T-cell (primary cell): ENCODE measurements at places on chromosomes 2 and 18. TPM values are rescaled to one million over a fixed set of nuclear protein-coding genes. Genes with fewer than 3 reads are reported as not detected.

GRCh38 chr2:36362291-36362690 is 6.7 kb downstream of the CRIM1 start:
- no peak for DNase-seq

DNA sequence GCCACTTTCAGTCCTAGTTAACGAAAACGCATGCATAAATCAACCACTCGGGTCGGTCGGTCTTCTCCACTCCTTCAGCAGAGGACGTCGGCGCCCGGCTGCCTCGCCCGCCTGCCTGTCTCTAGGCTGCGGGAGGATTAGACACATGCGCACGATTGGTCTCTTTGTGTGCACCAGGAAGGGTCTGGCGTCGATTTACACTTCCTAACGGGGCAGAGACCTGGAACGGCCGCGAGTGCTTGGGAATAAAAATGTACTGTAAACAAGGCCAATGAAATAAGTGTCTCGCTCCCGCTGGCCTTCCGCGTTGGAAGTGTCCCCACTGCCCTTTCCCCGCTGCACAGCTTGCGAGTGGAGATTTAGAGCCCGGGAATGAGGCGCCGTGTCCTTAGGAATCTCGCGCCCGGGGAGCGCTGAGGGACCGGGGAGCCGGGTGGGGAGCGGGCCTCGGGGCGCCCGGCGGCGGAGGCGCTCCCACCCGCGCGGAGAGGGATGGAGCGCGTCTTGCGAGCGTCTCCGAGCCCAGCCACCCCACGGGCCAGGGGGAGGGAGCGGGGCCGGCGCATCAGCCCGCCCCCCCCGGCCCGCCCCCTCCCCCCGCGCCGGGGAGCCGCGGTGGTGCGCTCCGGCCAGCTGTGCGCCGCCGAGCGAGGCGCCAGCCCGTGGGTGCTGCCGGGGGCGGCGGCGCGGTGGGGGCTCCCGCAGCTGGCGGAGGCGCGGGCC is at the start of gene DOK6:
Gene DOK6 (plus strand): TSS at position 636 of the 723 bp plus-strand sequence.
- DNase-seq, result no peak

- DNase-seq, result no peak
These were observed 21.3 kb downstream of the COMMD1 start for GRCh38 chr2:61926531-61927477.

DNA sequence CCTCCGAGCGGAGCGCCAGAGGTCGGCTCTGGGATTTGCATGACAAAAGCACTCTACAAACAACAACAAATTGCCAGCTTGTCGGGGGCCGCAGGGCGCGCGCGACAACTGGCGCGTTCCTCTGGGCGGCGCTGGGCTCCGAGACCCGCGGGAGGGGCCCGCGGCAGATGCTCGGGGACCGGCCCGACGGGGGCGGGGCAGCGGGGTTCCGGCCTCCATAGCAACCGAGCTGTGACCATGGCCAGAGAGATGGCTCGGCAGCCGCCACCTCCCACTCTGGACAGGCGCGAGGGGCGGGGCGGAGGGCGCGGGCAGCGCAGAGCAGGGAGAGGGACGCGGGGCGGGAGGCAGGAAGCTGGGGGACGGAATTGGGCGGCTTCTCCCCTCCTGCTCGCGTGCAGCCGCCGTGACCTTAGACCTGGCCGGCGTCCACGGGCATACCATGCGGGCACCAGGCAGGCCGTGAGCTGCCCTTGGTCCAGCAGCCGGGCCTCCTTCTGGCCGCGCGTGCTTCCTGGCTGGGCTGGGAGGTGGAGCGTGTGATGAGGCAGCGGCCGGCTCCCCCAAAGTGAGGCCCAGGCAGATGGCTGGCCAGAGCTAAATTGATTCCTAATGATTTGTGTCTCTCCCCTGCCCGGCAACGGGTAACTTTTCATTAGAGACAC is 171.5 kb downstream of the CELF4 start:
- DNase-seq, result no peak

DNA sequence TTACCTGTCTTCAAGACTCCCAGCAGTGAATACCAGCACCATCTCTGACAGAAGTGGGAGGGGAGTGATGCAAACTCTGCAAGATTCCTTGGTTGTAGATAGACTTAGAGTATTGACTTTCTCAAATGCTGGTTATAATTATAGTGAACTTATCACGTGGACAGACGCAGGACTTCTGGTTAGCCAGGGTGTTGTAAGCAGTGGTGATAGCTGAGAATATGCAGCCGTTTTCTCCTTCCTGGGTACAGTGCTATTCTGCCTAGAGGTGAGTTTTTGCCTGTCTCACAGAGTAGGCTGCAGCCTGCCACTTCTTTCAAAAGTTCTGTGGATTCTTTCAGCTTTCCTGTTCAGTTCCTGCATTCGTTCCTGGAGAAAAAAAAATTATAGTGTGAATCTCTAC is 733 bp upstream of the CXCR2 start:
- no peak for DNase-seq

DNA sequence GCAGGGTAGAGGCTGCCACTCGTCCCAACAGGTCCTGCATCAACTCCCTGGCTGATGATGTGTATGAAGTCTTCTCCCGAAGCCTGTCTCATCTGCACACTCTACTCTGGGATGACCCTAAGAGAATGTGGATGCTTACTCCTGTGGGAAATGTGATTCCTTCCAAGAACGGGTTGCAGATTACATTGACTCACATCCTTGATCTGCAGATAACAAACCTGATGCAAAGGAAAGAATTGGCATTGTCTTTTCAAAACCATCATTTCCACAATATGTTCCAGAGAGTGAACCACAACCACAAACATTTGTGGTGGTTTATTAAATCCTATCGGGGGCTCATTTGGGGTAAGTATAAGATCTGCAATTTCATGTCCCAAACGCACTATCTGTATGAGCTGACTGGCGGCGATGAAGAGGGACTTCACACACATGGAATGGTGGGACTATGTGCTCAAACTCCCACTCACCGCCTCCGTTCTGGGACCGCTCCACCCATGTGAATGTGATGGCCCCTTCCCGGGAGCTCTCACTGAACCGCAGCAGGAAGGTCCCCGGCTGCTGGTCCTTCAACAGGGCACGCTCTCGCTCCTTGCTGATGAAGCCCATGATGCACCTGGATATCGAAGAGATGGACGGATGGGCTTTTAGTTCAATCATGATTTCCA is 35.5 kb downstream of the STAT1 start:
- DNase-seq, result no peak

DNA sequence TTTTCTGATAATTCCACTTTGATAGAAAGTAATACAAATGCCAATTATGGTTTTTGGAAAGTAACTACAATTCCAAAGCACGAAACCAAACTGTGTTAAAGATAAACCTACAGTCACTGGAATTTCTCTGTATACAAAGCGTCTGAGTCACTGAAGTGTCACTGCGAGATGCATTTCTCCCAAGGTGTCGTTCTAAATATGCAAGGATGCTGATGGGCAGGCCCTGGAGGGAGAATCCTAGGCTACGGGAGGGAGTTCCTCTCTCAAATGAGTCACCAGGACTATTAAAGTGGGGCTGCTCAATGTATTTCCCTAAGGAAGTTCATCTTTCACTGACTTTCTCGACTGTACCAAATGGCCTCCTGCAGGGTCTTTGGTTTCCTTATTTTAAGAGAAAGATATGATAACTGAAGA is 163.8 kb upstream of the STK17B start:
- no peak for DNase-seq

DNA sequence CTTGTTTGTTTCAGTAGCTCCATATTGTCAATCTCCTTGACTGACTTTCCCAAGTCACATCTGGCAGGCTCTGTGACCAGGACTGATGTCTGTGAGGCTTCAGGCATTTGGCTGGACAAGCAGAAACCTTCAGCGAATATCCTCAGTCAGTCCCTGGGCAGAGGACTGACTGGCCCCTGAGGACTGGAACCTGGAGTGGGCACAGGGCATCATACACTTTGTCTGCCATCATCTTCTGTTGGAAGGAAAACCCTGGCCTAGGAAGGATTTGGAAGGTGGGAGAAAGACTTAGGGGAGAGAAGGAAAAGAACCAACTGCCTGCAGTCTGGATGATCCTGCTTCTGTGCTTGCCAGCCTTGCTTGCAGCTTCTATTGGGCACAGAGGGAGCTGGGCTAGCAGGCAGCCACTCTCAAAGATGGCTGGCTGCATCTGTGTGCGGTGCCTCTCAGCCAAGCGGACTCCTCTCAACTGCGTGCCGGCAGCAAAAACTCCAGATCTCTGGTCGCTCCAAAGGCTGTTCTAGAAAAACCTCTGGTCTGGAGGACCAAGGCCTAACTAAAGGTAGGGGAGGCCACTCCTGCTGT is 126.8 kb downstream of the MARCHF4 start:
- no peak for DNase-seq

DNA sequence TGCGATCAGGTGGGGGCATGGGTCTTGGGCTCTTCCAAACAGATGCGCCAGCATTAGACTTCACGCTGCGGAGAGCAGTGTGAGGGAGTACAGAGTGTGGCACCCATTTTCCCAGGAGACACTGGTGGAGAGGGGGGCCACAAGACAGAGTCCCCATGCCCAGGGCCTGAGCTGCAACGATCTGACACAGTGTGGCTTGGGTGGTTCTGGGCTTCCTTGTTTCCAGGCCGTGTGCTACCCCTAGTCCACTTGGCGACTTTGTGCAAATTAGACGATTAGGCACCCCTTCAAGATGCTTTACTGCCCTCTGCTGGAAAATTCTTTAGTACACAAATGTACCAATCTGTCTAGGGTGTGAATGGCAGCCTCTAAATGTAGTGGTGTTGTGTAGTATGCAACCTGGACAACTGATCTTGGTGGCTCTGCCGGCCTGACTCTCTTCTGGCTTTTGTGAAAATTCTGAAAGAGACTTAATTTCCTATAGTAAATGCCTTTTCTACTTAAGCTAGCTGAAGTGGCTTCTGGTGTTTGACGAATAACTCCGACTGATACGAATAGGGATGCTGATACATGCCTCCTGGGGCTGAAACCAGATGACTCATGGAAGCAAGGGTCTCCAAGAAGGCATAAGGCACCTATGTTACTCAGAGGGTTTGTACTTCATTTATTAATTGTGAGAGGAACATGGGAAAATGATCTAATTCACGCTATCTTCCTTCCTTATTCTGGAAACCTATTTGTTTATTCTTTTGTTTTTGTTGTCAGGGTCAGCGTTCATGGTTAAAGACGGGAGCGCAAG is 92.3 kb upstream of the SMAD2 start:
- DNase-seq, result no peak

The DPP4 gene
- 47.7 TPM for total RNA-seq

The LINC00305 gene
- total RNA-seq, result not detected

The FSIP2 gene
- total RNA-seq, result 0.25 TPM

The FZD7 gene
- total RNA-seq, result 0.51 TPM

The DNAJC27 gene
- 11.8 TPM for total RNA-seq
